ENCODE measurements at places on chromosomes 3 and 15.

- no peak for DNase-seq
These were observed 81.8 kb downstream of the CBLB start for GRCh38 chr3:105786990-105787389.

DNA sequence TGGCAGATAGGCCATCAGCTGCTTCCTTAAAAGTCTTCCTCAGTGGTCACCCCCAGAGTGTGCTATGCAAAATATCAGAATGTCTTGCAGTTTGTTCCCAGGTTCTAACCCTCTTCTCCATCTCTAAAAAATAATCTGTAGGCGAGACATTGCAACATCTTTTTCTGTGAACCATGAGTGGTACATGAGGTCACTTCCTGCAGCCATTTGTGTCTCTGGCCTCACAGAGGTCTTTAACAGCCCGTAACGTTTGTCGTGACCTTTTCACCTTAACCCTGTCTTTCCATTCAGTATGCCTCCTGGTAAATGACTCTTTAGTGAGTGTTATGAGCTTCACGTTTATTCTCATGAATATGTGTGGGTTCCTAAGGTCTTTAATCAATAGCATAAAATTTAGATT, 145.4 kb downstream of the KLHL25 start:
- no peak for DNase-seq

GRCh38 chr3:106376016-106376570, 507.3 kb upstream of the CBLB start:
- DNase-seq, result no peak

DNA sequence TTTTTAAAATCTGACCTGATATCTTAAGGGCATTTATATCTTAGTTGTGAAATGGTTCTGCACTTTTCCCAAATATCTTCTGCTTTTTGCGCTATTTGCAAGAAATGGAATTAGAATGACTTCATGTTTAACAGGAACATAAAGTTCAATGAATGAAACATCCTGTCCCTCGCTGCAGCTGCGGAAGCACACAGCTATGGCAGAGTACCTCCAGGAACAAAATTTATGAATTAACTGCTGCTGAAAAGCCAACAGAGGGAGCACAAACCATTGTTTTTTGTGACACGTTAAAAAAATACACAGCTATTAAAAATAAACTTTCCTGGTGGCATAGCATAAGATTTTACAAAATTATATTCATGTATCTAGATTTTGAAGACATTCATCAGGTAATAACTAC, 404.4 kb upstream of the MDFIC2 start:
- no peak for DNase-seq

DNA sequence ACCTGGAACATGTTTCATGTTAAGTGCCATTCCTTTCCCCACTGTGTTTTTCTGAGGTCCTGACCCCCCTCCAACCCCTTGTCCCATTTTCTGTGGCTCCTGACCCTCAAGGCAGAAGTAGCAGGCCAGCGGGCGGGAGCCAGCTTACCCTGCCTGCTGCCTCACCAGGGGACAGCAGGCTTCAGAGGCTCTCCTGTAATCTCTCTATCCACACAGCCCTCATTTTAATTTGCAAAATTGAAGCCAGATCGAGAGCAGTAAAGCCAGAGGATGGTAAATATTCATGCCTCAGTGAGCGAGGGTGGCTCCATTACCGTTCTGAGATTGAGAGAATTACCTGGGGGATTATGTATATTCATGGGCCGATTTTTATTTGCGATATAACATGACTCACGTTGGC, 147.6 kb downstream of the DNAJB8 start:
- no peak for DNase-seq

DNA sequence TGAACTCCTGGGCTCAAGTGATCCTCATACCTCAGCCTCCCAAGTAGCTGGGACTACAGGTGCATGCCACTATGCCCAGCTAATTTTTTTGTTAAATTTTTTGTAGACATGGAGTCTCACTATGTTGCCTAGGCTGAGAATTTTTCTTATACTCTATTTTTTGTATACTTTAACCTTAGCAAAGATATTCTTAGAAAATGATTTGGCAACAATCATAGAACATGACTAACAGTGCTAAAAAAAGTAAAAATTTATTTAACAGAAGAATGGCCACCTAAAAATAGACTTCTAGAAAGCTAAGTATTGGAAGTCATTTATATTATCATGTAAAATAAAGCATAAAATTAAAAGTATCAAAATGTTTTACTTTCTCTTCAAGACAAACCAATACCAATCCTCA, 322.3 kb downstream of the PLCL2 start:
- DNase-seq, result no peak

- DNase-seq, result no peak
These were observed 14.3 kb upstream of the PDE8A start for GRCh38 chr15:84967380-84967779.

GRCh38 chr3:53287131-53287629, 31.4 kb upstream of the TKT start:
- no peak for DNase-seq

DNA sequence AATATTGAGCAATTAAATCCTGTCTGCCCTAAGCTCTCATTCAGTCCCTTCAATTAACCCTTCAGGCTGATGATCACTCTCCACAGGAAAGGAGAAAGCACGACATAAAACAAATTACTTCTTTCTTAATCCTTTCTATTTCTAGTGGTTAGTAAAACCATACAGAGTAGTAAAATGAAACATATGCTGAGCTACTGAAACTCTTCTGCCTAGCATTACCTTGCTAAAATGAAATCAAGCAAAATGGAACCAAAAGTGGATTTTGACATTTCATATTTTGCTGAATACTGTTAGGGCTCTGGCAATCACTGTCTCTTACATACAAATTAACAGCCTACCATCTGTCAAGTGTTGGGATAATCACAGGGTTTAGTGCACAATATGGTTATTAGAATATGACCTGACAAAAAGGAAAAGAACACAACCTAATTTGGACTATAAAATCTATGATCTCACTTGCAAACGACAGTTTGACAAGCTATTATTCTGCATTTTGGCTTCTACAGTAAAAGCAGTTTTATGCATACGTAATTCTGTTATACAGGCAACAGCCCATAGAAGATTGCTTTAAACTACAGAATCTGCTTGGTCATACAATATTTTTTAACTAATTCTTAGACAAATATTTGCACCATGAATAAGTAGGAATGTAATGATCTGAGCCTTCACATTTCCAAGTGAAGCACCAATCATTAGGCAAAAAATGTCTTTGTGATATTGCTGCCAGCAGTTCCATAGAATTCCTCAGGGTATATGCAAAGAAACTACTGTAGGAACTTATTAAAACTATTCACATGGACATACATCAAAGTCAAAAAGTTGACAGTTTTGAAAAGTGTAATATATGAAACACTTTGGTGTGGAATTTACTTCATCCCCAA, 105.0 kb downstream of the FHIT start:
- no peak for DNase-seq

DNA sequence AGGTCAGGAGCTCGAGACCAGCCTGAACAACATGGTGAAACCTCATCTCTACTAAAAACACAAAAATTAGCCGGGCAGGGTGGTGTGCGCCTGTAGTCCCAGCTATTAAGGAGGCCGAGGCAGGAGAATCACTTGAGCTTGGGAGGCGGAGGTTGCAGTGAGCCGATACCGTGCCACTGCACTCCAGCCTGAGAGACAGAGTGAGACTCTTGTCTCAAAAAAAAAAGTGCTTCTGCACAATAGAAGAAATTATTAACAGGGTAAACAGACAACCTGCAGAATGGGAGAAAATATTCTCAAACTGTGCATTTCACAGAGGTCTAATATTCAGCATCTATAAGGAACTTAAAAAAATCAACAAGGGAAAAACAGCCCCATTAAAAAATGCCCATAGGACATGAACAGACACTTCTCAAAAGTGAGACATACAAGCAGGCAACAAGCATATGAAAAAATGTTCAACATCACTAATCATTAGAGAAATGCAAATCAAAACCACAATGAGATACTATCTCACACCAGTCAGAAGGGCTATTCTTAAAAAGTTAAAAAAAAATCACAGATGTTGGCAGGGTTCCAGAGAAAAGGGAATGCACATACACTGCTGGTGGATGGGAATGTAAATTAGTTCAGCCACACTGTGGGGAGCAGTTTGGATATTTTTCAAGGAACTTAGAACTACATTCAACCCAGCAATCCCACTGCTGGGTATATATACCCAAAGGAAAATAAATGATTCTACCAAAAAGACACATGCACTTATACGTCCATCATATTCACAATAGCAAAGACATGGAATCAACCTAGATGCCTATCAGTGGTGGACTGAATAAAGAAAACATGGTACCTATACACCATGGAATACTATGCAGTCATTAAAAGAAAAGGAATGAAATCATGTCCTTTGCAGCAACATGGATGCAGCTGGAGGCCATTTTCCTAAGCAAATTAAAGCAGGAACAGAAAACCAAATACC, 75.5 kb downstream of the MSL2 start:
- no peak for DNase-seq

DNA sequence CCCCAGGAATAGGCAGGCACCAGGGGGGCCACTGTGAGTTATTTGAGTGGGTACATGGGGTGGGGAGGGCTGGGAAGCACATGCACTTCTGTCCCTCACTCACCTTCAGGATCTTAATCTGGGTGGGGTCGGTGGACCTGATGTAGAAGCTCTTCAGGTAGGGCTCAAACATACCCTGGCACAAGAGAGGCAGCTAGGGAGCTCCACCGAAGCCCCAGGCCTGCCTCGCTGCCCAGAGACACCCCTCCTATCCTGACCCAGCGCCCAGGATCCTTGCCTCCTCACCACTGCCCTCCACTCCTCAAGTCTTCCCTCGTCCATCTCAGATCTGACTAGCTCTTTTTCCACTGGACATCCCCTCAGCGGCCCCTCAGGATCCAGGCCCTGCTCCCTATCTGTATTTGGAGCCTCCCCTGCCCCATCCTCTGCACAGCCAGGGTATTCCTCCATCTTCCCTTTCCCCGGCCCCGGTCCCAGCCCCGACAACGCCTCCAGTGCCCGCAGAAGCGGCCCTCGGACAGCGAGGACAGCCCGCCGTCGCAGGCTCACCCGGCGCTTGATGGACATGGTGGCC, 30.0 kb downstream of the AP3B2 start:
- no peak for DNase-seq

DNA sequence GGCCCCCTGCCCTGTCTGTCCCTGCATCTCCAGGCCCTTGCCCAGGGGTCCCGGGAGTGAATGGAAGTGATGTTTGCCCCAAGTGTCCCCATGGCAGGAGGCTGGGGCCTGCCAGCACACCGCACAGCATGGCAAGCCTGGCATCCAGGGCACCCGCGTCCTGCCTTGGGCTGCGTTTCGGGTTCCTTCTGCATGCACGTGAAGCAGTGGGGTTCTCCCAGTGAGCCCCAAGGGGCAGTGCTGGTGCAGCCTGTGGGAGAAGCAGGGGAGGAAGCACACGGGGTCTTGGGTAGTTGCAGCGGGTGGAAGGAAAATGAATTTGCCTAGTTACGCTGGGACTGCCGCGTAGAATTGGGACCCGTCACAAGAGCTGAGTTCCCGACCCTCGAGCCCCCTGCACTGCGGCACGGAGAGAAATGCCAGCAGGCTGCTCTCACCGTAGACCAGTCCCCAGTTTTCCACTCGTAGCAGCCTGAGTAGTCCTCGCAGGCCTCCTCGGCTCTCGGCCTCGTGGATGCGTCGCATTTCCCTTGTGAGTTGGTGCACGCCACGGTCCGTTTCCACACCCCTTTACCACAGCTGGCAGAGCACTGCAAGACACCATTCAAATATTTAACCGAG, 259.5 kb upstream of the LYSMD4 start:
- no peak for DNase-seq

GRCh38 chr3:158095111-158095813, 11.0 kb downstream of the SHOX2 start:
- no peak for DNase-seq

DNA sequence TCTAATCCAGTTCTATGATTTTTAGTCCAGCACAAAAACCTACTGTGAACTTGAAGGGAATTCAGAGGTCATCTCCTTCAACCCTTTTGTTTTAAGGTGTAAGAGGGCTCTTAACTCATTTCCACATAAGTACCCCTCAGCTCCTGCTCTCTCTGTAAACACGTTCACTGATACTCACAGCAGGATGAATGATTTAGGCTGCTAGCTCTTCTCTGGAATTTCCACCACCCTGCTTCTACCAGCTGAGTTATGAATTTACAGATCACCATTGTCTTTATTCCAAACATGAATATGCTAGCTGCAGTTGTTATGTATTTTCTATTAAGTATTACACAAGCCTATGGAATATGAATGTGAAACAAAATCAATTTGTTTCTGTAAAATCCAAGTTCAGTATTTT, 101.3 kb upstream of the NANOGP8 start:
- no peak for DNase-seq

GRCh38 chr15:68586274-68586961, 7.6 kb downstream of the CORO2B start:
- no peak for DNase-seq

DNA sequence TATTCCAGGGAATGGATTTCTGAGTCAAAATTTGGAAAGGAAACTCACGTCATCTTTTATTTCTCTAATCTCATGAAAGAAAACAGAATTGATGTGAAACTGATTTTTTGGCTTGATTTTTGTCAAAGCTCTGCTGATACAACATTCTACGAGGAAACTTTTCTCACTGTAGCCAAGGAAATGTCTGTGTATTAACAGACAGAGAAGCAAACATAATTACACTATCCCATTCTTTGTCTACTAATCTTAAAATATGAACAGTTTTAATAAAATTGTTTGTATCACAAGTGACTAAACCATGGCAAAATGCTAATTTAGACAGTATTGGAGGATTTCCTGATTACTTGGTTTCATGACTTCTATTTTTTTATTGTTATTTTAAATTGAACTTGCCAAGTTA, 1437.0 kb downstream of the OTOL1 start:
- no peak for DNase-seq

- no peak for DNase-seq
These were observed 31.2 kb downstream of the SATB1 start for GRCh38 chr3:18393906-18394305.

All from NCI-H2029 treated with DMSO at 0.1 percent for 48 hours (cell line).